ENCODE measurements at places on chromosomes 5 and 9.

DNA sequence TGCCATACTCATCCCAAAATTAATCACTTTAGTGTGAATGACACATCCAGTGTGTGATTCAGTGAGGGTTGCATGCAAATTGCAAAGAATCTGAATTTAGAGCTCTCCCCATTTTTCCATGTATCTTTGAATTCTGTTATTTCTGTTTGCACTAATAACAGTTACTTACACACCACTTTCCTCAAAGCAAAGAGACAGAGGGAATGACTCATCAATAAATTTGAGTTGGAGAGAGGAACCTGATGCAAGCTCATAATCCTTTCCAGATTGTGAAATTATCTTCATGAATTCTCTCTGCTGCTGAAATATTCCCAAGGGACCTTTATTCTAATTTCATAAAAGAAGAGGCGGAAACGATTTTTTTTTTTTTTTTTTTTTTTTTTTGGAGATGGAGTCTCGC is 204.8 kb downstream of the CDH9 start:
- no peak for DNase-seq

DNA sequence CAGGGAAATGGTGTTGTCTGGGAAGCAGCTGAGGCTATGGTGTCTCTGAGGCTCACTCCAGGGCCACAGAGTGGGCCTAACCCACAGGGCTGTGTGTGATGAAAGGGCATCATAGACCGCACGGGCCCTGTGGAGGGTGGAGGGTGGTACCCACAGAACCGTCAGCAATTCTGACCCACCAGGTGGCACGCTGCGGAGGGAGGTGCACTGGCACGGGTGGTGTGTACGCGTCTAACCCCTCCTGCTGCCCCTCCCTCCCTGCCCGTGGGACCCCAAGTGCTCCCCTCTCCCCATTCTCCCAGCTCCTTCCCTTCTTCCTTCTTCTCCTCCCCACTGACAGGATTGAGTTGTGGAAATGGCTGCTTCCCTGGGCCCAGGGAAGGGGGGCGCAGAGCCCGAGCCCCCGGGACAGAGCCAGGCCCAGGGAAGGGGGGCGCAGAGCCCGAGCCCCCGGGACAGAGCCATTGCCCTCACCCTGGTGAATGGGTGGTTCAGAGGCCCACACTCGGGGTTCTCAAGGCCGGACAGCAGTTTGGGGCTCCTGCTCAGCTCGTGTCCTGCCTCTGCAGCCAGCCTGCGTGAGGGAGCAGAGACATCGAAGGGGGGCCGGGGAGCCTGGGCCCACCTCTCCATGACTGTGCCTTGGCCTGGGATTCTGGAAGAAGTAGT is 6.8 kb downstream of the LCN10 start:
- no peak for DNase-seq

GRCh38 chr5:56250011-56250410 is 16.9 kb upstream of the ANKRD55 start:
- DNase-seq: no peak

DNA sequence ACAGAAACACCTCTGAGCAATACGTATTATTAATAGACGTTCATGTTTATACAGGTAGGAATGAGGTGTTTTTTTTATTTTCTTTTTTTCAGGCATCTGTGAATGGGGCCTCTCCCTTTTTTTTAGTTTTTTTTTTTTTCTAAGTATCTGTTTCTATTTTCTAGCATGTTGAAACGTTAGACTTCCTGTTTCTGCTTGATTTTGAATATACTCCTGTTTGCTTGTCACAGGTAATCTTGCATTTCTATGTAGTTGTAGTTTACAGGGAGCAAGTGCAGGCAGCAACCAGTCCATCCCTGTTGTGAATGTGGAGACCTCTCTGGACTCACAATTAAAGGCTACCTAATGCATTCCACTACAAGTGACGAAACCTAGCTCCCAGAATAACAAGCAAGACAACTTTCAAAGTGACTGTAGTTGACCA is 22.8 kb upstream of the TNFAIP8 start:
- DNase-seq: no peak

DNA sequence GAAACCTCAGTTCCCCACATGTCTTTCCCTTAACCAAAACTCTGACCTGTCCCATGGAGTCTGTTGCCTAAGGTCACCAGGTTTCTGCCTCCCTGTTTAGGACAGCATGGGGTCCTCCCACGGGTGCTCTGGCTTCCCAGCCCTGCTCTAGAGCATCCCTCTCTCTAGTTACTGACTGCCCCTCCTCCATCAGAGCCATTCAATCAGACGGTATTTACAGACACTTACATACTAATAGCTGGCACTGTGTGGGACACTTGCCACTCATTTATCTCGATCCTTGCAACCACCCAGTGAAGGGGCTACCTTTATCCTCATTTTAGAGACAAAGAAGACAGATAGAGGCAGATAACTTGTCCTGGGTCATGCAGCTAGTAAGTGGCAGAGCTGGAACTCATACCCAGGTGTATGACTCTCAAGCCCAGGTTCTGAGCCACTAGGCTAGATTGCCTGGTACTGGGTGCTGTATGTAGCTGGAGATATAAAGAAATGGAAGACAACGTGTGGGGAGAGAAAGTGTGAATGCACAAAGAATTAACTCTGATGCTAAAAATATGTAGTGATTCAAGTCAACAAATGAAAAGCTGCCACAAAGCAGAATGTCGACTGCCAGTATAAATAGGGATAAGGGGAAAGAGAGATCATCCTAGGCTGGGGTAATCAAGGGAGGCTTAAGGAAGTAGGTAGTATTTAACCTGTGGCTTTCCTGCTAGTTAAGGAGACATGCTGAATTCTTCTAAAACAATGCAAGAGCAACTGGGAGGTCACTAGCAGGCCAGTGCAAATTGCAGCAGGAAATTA is 52.5 kb upstream of the PDE8B start:
- DNase-seq: no peak

GRCh38 chr9:21078702-21079101 is 960 bp upstream of the IFNB1 start:
- DNase-seq: no peak

- no peak for DNase-seq
These were observed 111.4 kb upstream of the SLC1A3 start for GRCh38 chr5:36494841-36495601.

- DNase-seq: no peak
These were observed 5.0 kb upstream of the MED10 start for GRCh38 chr5:6383376-6383775.

DNA sequence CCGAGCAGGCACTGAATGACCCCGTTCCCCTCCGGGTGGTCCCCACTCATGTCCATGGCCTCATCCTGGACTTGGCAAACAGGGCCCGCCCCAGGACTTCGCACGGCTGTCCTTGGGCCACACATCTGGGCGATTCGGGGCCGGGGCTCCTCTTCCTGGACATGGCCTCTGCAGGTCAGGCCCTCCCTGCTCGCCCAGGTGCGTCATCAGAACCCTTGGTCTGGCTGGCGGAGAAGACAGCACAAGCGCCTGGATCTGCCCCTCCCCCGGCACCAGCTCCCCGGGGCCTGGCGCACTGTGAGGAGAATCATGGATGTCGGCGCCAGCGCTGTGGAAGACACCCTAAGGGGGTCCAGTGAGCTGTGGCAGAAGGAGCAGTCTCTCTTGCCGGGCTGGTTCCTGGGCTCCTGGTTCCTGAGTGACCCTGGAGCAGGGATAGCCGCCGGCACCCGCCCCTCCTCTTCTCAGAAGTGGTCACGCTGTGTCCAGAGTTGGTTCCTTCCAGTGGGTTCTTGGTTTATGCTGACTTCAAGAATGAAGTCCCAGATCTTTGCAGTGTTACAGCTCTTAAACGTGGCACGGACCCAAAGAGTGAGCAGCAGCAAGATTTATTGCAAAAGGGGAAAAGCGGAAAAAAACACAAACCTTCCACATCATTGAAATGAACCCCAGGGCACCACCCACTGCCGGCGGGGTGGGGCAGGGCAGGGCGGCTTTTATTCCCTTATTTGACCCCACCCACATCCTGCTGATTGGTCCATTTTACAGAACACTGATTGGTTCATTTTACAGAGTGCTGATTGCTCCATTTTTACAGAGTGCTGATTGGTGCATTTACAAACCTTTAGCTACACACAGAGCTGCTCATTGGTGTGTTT is 25.9 kb upstream of the SLC12A7 start:
- no peak for DNase-seq

DNA sequence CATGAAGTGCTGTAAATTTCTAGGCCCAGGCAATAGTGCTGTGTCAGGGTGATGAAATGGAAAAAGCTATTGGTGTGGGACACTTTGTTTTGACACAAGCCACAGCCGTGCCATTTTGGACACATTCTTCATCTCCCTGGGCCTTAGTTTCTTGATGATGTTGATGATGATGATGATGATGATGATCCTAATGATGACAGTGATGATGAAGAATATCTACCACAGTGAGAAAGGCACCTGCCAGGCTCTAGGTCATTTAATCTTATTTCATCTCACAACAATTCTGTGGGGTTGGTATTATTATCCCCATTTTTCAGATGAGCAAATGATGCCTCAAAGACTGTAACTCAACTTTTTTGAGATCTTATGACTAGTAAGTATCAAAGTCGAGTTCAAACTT is 102.2 kb upstream of the STC2 start:
- no peak for DNase-seq

DNA sequence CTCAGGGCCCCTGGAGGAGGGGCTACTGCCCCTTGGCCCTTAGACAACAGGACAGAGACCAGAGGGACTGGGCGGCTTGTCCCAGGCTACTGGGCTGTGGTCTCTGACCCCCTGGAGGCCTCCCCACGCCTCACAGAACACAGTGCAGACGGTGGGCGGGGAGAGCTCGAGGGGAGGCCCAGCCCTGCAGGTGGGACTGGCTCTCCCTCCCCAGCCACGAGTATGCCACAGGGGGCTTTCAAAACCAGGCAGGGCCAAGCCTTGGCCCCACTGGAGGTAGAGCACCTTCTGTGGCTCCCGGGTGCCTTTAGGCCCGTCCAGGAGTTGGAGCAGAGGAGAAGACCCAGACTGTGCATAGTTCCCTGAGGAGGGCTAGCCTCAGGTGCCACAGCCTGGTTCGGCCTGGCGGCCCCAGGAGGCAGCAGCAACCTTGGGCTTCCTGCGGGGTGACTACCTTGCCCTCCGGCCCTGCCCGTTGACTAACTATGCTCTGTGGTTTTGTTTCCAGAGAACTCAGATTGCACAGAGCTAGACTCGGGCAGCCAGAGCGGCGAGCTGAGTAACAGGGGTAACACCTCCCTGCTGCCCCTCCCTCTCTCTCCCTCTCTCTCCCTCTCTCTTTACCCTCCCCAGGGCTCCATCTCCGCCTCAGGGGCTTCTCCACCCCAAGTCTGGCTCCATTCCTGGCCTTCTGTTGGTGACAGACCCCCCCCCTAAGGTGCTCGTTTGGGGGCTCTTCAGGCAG is 15.5 kb downstream of the CARD19 start:
- no peak for DNase-seq

GRCh38 chr9:114226246-114227055 is 71.1 kb downstream of the COL27A1 start:
- DNase-seq: no peak

DNA sequence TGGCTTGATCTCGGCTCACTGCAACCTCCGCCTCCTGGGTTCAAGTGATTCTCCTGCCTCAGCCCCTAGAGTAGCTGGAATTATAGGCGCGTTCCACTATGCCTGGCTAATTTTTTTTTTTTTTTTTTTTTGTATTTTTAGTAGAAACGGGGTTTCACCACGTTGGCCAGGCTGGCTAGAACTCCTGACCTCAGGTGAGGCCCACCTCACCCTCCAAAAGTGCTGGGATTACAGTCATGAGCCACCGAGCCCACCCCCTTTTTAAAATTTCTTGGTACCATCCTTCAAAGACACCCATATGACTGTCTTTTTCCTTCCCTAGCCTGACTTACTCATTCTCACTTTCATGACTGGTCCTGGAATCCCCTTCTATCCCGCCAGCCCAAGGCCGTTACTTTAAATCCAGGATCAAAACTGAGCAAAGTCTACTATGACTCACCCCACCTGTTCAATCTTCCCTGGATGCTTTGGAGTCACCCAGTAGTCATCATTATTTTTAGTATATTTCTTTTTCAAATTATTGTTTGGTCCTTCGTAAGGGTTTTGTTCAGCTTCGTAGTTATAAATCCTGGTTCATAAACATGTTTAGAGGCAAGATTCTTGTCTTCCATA is 1.2 kb upstream of the TBCA start:
- no peak for DNase-seq

GRCh38 chr9:92962303-92962649 is 15.0 kb downstream of the FGD3 start:
- DNase-seq: no peak

DNA sequence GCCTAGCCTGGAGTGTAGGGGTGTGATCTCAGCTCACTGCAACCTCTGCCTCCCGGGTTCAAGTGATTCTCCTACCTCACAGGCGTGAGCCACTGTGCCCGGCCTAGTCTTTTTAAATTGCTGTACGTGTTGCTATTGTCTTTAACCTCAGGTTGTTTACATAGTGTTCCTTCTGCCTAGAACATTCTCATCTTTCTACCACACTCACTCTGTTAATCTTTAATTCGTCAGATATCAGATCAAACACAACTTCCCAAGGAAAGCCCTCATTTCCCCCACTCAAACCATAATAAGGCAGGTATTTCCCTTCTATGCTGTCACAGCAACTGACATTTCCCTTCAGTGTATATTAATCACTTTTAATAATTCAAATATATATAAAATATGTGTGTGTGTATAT is 1310.0 kb upstream of the C9orf72 start:
- no peak for DNase-seq

- no peak for DNase-seq
These were observed 3.0 kb upstream of the RASGRF2 start for GRCh38 chr5:80957031-80957761.

GRCh38 chr5:110386782-110387181 is 339.7 kb downstream of the TMEM232 start:
- DNase-seq: no peak

- DNase-seq: no peak
These were observed 90.1 kb downstream of the MAP1B start for GRCh38 chr5:72197393-72197792.

DNA sequence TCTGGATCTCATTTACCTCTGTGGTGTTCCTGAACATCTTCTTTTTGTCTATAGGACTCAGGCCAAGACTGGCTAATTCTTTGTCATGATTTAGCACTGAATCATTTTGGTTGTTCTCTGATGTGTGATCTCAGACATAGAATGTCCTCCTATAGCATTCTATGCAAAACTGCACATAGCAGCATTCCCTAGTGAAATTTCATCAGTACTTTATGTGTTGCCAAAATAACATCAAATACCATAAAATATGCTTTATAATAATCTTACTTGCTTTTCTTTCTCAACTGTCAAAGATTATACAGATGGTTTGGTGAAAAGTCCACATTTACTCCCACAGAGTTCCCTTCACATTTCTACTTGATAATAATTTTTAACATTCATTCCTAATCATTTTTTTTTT is 115.7 kb upstream of the MPDZ start:
- no peak for DNase-seq

GRCh38 chr5:11214864-11215644 is 454.0 kb upstream of the DAP start:
- no peak for DNase-seq

DNA sequence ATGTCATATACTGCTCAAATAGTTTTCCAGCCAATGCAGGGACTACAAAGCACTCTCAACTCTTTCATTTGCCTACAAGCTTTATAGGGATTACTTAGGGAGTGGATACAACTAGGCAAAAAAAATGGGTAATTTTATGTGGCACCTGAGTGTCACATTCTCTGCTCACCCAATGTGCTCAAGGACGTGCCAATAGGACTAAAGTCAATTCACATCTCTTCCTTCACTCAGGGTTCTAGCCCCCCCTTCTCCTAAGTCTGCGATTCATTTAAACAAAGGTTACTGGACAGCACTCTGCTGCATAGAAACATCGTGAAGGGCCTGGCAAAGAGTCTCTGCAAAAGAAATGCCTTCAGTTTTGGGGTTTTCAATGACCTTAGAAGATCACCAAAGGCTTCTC is 142.3 kb downstream of the TSSK1B start:
- no peak for DNase-seq
